Activated CD4-positive, alpha-beta T cell treated with anti-CD3 and anti-CD28 coated beads for 4 hours (primary cell): ENCODE measurements at places on chromosomes 3 and 15.

DNA sequence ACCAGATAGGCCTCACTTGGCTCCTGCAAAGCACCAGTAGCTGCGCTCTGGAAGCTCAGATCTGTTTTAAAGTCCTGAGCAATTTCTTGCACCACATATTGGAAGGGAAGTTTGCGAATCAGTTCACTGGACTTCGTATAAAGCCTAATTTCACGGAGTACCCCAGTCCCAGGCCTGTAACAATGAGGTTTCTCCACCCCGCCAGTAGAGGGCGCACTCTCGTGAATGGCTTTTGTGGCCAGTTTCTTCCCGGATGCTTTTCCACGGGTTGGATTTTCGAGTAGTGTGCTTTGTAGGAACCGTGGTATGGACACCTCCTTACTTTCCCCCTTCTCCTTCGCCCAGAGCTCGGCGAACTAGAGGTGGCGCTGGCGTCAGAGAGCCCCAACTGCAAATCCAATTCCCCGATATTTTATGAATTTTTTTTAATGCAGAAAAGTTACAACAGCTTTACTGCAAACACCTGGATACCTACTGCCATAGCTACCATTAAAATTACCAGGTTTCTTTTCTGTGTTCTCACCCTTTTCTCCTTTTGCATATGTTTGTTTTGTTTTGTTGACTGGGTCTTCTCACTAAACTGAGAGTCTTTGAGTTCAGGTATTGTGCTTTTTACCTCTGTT is 13.3 kb downstream of the RARB start:
- DNase-seq = no peak

DNA sequence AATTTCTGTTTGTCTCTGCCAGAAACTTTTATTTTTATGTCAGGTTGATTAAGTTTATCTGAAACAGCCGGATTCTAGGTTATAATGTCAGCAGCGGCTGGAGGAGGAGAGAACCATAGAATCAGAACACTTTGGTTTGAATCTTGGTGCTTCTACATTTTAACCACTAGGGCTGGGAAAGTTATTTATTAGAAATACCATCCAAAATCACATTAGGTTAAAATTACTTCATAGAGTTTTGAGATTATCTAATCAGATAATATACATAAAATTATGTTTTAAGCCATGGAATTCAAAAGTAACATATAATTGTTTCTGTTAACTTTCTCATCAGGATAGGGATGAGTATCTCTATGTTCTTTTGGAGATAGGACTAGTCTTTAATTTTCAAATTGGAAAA is 502.9 kb downstream of the ROBO1 start:
- no peak for DNase-seq

- no peak for DNase-seq
These were observed 228.7 kb upstream of the ZNF385D start for GRCh38 chr3:21979706-21980105.

GRCh38 chr15:26790118-26790517 is 17.3 kb upstream of the GABRB3 start:
- DNase-seq = no peak

GRCh38 chr3:53146319-53146891 is 14.6 kb upstream of the PRKCD start:
- no peak for DNase-seq

- no peak for DNase-seq
These were observed 77.3 kb downstream of the RORA start for GRCh38 chr15:61151791-61152190.

DNA sequence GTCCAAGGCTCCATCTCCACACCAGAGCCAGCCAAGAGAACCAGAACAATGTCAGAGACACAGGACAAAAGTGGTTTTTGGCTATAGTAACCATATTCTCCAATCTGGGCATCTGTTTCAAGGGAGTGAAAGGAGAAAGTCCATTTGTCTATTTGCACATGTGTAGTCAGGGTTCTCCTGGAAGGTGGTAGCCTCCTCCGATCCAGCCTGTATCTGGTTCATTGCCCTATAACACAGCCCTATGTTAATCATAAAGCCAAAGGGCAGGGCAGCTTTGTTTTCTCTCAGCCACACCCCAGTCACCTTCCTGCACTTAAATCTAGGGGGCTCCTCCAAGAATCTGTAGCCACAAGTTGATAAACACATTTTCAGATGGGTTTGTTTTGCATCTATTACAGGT is 128.1 kb upstream of the ADPGK start:
- no peak for DNase-seq

GRCh38 chr3:57637391-57637790 is 40.2 kb upstream of the ARF4 start:
- DNase-seq = no peak

GRCh38 chr3:148315756-148316155 is 381.9 kb upstream of the AGTR1 start:
- DNase-seq = no peak

GRCh38 chr15:71444866-71445590 is 329.8 kb downstream of the THSD4 start:
- DNase-seq = no peak

- no peak for DNase-seq
These were observed 237.7 kb upstream of the AZI2 start for GRCh38 chr3:28586325-28586724.

DNA sequence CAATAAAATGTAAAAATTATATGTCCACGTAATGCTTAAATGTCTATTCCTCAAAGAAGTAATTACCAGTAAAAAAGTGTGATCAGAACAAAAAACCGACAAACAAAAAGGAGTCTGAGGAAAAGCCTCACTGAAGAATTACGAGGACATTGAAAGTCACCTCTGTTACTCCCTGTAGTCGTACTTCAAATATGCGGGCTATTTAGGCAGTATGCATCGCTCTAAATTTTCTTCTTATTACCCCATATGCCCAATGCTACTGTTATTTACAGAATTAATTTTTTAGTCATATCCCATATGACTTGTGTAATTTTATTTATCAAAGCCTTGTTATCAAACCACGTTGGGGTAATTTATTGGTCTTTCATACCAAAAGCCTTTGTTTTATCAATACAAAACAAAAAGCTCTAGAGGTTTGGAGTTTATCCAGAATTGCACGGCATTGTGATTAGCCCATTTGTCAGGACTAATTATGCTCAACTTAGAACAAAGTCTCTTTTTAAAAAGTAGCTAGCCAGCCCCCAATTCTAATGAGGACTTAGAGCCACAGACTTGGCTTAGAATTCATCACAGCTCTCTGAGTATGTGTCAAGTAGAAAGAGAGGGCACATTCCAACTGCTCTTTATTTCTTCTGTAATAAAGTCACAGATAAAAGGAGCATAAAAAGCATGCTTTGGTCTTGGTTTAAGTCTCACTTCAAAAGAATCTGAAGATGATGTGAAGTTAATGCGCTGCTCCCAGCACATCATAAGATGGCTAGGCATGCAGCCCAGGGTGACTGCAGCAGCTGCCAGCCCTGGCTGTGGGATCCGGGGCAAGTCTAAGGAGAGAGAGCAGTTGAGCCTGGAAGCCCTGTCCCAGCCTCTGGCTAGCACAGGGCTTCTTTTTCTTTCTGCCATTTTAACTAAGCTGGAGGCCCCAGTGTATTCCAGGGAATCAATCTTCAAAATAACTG is 521.0 kb downstream of the GABRG3 start:
- no peak for DNase-seq

DNA sequence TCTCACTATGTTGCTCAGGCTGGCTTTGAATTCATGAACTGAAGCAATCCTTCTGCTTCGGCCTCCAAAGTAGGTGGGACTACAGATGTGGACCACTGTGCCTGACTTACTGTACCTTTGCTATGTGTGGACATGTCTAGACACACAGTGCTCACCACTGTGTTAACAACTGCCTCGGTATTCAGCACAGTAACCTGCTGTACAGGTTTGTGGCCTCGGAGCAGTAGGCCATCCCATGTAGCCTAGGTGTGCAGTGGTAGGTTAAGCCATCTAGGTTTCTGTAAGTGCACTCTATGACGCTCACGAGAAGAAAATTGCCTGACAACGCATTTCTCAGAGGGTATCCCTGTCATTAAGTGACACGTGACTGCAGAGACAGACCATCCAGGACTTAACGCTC is 70.3 kb downstream of the TAMM41 start:
- no peak for DNase-seq

- no peak for DNase-seq
These were observed 84.9 kb downstream of the NECTIN3 start for GRCh38 chr3:111156517-111156916.

DNA sequence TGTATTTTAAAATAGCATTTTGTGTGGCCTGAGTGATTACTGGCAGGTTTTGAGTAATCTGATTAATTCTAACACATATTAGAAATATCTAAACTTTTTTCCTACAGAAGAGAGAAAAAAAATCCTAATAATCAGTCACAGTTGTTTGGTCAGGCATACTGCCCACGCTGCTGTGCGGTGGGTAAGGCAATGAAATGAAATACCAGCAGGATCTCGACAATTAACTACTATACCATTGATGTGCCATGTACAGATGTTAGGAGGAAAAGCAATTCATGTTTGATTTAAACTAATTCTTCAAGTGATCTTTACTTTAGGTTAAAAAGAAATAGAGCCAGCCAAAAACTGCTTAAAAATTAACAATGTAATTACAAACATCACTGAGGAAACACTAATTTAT is 5.2 kb downstream of the GRAMD2A start:
- no peak for DNase-seq

DNA sequence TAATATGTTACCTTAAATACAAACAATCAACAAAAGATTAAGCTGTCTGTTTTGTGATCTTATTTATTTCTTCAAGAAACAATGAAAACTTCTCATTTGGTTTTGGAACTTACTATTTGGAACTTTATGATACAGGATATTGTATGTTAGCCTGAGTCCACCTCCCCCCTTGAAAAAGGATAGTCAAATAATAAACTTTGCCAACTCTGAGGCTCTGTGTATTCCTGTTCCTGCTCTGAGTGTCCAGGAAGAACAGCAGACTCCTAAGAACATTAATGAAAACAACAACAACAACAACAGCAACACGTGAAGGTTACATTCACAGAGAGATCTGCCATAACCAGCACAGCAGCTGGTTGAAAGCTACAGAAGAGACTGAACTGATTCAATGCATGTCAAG is 108.1 kb upstream of the AADACL2 start:
- no peak for DNase-seq

- no peak for DNase-seq
These were observed 62.0 kb downstream of the PLD1 start for GRCh38 chr3:171748064-171748924.

- DNase-seq = no peak
These were observed 116.5 kb downstream of the TNIK start for GRCh38 chr3:171343693-171344092.

DNA sequence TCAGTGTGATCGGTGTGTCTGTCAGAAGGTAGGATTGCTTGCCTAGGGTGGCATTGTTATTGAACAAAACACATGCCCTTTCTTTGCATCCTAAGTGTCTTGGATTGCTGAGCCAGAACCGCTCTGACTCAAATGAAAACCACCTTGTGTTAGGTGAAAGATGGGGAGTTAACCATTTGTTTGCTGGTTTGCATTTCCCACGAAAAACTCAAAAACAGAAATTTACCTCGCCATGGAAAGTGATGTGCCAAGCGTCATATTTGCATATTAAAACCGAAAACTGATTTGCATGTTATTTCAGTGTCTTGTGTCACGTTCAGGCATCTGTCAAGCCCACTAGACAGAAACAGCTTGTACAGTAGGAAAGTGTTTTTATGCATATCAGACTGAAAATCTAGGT is 474.6 kb upstream of the TPRG1 start:
- DNase-seq = no peak

GRCh38 chr3:57298041-57298440 is 5.6 kb upstream of the ASB14 start:
- no peak for DNase-seq

DNA sequence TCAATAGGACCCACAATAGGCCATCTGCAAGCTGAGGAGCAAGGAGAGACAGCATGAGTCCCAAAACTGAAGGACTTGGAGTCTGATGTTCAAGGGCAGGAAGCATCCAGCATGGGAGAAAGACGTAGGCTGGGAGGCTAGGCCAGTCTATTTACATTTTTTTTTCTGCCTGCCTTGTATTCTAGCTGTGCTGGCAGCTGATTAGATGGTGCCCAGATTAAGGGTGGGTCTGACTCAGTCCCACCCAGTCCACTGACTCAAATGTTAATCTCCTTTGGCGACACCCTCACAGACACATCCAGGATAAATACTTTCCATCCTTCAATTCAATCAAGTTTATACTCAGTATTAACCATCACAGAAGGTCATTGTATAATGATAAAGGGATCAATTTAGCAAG is 15.9 kb upstream of the PIAS1 start:
- DNase-seq = no peak

DNA sequence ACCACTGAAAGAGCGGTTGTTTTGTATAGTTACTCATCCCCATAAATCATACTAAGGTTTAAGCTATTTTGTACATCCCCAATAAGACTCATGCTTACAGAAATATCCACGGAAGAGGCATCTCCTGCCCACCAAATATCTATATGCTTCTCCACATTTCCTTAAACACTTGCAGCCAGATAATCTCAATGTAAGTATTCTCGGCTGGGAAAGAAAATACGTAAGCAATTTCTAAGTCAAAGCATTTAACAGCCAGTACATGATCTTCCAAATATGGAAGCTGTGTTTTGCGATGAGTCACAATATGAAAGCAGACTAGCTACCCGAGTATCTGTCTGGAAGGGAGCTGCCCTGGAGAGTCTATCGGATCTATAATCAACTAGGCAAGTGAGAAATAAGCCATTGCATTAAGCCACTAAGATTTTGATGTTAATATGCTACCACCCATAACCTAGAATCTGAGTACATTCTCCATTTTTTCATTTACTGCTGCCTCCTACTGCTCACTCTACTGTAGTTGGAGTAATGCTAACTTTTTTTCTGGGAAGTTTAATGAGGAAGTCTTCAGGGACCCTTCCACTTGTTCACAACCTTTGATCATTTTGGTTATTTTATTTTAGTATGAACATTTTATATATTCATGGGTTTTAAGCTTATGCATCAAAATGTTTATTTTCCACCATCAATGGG is 26.9 kb upstream of the ZMAT3 start:
- DNase-seq = no peak

- DNase-seq = no peak
These were observed 9.1 kb upstream of the PARP14 start for GRCh38 chr3:122671553-122671952.

- DNase-seq = no peak
These were observed 4.6 kb downstream of the MCCC1 start for GRCh38 chr3:183094711-183095110.

- no peak for DNase-seq
These were observed 27.9 kb upstream of the ACP3 start for GRCh38 chr3:132289316-132289715.

GRCh38 chr3:30951826-30952225 is 57.4 kb upstream of the GADL1 start:
- no peak for DNase-seq

GRCh38 chr3:108493862-108494261 is 16.5 kb downstream of the MYH15 start:
- no peak for DNase-seq

DNA sequence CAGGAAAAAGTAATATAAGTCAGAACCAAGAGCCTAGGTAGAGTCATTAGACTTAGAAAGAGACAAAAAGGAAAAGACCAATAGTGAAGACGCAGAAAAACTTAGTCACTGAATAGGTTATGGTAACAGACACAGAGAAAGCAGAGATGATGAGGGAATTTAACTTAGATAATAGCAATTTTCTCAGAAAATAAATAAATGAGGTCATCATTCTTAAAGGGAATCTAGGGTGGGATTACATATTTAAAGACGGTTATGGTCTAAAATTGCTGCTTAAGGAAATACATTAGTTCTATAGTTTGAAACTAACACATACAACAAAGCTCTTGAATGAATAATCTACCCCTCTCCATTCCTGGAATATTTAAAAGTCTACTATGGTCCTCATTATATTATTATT is 59.4 kb downstream of the UBR1 start:
- DNase-seq = no peak

GRCh38 chr3:32998631-32999451 is 47.4 kb downstream of the CCR4 start:
- DNase-seq = no peak
